ENCODE measurements at places on chromosomes 6 and 20. TPM values are rescaled to one million over a fixed set of nuclear protein-coding genes. Genes with fewer than 3 reads are reported as not detected.

The MAPK13 gene
- total RNA-seq = 12.3 TPM

The DUSP15 gene
- total RNA-seq = 5.9 TPM

The HLA-C gene
- total RNA-seq = 94.6 TPM

The RPP21 gene
- total RNA-seq = 79.3 TPM

DNA sequence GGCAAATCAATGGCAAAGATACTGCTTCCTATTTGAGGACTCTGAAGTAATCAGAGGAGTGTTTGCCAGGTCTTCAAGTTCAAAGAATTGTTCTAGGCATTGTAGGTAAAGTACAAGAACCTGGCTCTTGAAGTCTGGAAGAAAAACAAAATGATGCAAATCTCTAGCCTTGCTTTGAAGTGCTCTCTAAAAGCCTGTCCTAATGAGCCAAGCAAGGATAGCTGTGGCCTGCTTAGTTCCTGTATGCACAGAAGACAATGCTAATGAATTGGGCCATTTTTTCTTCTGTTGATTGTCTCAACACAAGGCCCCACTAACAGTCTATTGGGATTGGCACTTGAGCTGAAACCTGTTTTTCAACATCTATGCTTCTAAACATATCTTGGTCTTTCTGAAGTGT, 165.0 kb upstream of the POU3F2 start:
- peaks cover 11% of the 10 kb centered on the region for H3K4me1 ChIP-seq
- DNase-seq = peak; percentile 20
- no peaks in the 10 kb centered on the region for H3K36me3 ChIP-seq

GRCh38 chr20:24910461-24910860, 38.6 kb upstream of the CST7 start:
- 0 out of 2 replicates have a peak, but pooled peaks cover 3% of the 10 kb centered on the region for H3K36me3 ChIP-seq

- no peak overlapping the region for H3K4me3 ChIP-seq
- H3K36me3 ChIP-seq = no peaks in the 10 kb centered on the region
- DNase-seq = no peak
- no peaks in the 10 kb centered on the region for H3K27me3 ChIP-seq
- H3K4me1 ChIP-seq = no peaks in the 10 kb centered on the region
These were observed 34.6 kb downstream of the CYP24A1 start for GRCh38 chr20:54139188-54139587.

DNA sequence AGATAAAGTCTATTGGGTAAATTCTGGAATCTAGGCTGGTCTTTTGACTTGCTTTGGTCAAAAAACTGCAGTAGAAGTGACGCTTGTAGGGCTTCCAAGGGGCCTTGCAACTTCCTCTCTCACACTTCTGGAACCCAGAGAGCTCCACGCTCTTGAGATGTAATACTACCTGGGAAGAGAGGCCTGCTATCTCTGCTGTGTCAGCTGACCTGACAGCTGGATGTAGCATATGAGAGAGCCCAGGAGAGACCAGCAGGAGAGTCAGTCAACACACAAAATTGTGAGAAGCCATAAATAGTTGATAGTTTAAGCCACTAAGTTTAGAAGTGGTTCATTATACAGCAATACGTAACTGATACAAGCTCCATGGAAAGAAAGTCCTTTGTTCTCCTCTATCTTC, 7.8 kb upstream of the RSPO3 start:
- H3K4me3 ChIP-seq = no peak overlapping the region
- peaks cover 6% of the 10 kb centered on the region for H3K27me3 ChIP-seq
- no peaks in the 10 kb centered on the region for H3K36me3 ChIP-seq

DNA sequence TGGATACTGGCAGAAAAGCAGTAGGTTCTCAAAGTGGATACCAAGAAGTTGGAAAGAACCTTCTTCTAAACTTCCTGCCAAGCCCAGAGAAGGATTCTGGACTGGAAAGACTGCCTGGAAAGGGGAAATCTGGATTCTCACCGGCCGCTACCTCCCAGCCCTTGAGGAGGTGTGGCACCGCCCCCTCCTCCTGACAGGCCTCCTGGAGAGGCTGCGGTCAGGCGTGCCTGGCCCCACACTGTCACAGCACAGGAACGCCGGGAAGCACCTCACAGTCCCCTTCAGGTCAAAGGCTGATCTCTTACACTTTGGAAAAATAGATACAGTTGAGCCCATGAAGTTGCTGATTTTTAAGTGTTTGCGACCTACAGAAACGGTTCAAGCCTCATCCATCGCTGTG, 16.3 kb upstream of the PDE10A start:
- peaks cover 3% of the 10 kb centered on the region for H3K4me1 ChIP-seq
- no peak overlapping the region for H3K27ac ChIP-seq
- no peak overlapping the region for H3K4me3 ChIP-seq
- no peaks in the 10 kb centered on the region for H3K27me3 ChIP-seq

- peak overlapping the region; percentile 34 for H3K27ac ChIP-seq
- 0 out of 2 replicates have a peak, but pooled peaks cover 5% of the 10 kb centered on the region for H3K4me1 ChIP-seq
- peaks cover 18% of the 10 kb centered on the region for H3K36me3 ChIP-seq
- H3K4me3 ChIP-seq = no peak overlapping the region
- no peak for DNase-seq
These were observed 7.6 kb downstream of the CD24 start for GRCh38 chr6:106966671-106967640.

DNA sequence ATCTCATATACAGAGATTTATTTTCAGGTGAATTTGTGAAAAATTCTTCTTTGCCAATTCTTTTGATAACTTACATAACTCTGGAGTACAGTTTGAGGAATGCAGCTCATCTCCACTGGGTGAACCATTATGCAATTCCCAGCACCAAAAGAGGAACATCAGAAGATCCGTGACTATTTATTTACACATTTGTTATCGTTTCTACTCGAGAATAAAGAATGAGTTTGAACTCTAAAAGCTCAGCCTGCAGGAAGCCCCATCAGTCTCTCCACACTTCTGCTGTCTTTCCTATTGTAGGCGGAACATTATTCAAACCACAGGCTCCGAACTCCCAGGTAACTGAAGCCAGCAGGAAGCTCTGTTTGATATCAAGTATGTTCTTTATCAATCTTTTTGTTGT, 95.9 kb upstream of the IFNGR1 start:
- no peaks in the 10 kb centered on the region for H3K36me3 ChIP-seq
- peaks cover 5% of the 10 kb centered on the region for H3K4me1 ChIP-seq
- peak; percentile 17 for DNase-seq
- H3K27me3 ChIP-seq = no peaks in the 10 kb centered on the region

GRCh38 chr20:53565254-53565653, 28.4 kb downstream of the ZNF217 start:
- no peak overlapping the region for H3K4me3 ChIP-seq
- peaks cover 3% of the 10 kb centered on the region for H3K4me1 ChIP-seq
- no peak for DNase-seq

- no peaks in the 10 kb centered on the region for H3K27me3 ChIP-seq
- no peak for DNase-seq
- peaks cover 13% of the 10 kb centered on the region for H3K4me1 ChIP-seq
- H3K4me3 ChIP-seq = no peak overlapping the region
These were observed 4.9 kb downstream of the TOMM34 start for GRCh38 chr20:44955270-44955669.
